Adrenal gland (tissue), 19 donors: ENCODE measurements at places on chromosomes 12 and 14.
A peak's percentile ranks its signal among the peaks of the same experiment; 100 is the strongest.

- DNase-seq = no peak
These were observed 74.0 kb downstream of the FERMT2 start for GRCh38 chr14:52876806-52877205.

- peak; percentile 67 for DNase-seq
These were observed at the start of gene BDKRB2 for GRCh38 chr14:96204151-96205058. BDKRB2 (plus strand) TSS chr14:96204839; CDS start chr14:96237108, 32,269 bp downstream.

DNA sequence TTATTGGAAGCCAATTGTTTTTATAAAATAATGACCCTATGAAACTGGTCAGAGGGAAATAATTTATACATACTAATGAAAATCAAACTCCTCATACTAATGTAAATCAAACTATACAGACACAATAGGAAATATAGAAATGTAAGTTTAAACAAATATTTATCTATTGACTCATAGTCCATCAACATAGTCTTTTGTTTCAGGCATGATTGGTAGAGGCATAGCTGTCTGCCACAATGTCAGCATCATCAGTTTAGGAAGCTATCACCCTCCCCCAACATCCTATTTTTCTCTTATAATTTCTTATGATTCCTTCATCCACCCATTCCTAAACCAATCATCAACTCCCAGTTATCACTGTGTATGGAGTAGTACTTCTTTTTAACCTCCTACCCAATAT, 117.7 kb downstream of the SLC38A6 start:
- DNase-seq = no peak

DNA sequence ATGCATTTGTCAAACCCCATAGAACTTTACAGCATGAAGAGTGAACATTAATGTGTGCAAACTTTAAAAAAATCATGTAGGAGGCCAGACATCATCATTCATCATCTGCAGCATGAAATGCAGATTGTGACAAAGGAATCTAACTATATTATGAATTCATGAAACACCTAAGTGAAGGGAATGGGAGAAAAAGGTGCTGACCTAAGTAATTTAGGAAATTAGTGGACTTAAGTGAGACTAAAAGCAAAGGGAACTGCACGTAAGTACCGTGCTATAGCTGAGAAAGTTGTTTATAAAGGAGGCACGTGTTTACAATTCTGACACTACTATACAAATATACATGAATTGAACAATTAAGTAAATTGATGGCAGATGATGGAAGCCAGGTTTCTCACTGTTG, 37.6 kb upstream of the JDP2 start:
- no peak for DNase-seq
